CD4-positive, alpha-beta memory T cell (primary cell): ENCODE measurements at places on chromosomes 11 and 22.

- peaks cover 90% of the 10 kb centered on the region for H3K4me1 ChIP-seq
- no peak overlapping the region for H3K4me3 ChIP-seq
- H3K27me3 ChIP-seq: no peaks in the 10 kb centered on the region
- H3K27ac ChIP-seq: no peak overlapping the region
- H3K36me3 ChIP-seq: no peaks in the 10 kb centered on the region
- DNase-seq: no peak
Observed at GRCh38 chr11:102422817-102423712, 29.5 kb downstream of the TMEM123 start.

- no peak overlapping the region for H3K27ac ChIP-seq
- peaks cover 27% of the 10 kb centered on the region for H3K4me1 ChIP-seq
- H3K27me3 ChIP-seq: no peaks in the 10 kb centered on the region
- no peak for DNase-seq
- H3K36me3 ChIP-seq: peaks cover 16% of the 10 kb centered on the region
Observed at GRCh38 chr11:68042219-68043028, 3.6 kb downstream of the TCIRG1 start.

- peak overlapping the region; percentile 62 for H3K27ac ChIP-seq
- H3K4me3 ChIP-seq: peak overlapping the region; percentile 42
- no peak for DNase-seq
- H3K36me3 ChIP-seq: no peaks in the 10 kb centered on the region
- peaks cover 19% of the 10 kb centered on the region for H3K4me1 ChIP-seq
Observed at GRCh38 chr11:9600644-9601036, 27.2 kb downstream of the WEE1 start.

DNA sequence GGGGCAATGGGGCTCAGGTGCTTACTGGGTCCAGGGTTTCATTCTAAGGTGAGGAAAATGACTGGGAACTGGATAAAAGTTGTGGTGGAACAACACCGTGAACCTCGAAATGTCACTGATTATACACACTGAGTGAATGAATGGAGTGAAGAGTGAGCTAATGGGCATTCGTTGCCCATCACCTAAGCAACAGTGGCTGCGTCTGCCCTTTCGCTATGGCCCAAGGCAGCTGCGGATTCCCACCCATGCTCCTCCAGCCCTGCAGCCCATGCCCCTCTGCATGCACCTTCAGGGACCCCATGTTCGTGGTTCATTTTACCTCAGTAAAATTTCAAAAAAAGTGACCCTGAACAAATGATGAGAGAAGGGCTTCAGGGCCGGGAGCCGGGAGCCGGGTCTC lies 196.3 kb downstream of the CTTN start:
- H3K4me3 ChIP-seq: no peak overlapping the region
- H3K27ac ChIP-seq: no peak overlapping the region
- H3K27me3 ChIP-seq: no peaks in the 10 kb centered on the region
- H3K4me1 ChIP-seq: peaks cover 10% of the 10 kb centered on the region

GRCh38 chr22:49502126-49502826 lies 325.4 kb downstream of the BRD1 start:
- H3K36me3 ChIP-seq: no peaks in the 10 kb centered on the region
- no peak overlapping the region for H3K4me3 ChIP-seq
- peaks cover 28% of the 10 kb centered on the region for H3K4me1 ChIP-seq
- H3K27ac ChIP-seq: no peak overlapping the region
- no peak for DNase-seq
- H3K27me3 ChIP-seq: no peaks in the 10 kb centered on the region

GRCh38 chr22:20040327-20041200 lies 19.7 kb downstream of the TANGO2 start:
- H3K27ac ChIP-seq: no peak overlapping the region
- H3K36me3 ChIP-seq: peaks cover 46% of the 10 kb centered on the region
- H3K4me3 ChIP-seq: no peak overlapping the region
- no peaks in the 10 kb centered on the region for H3K27me3 ChIP-seq

- no peak overlapping the region for H3K4me3 ChIP-seq
- no peaks in the 10 kb centered on the region for H3K27me3 ChIP-seq
- no peak overlapping the region for H3K27ac ChIP-seq
Observed at GRCh38 chr11:121634889-121635288, 182.1 kb upstream of the SORL1-AS1 start.

DNA sequence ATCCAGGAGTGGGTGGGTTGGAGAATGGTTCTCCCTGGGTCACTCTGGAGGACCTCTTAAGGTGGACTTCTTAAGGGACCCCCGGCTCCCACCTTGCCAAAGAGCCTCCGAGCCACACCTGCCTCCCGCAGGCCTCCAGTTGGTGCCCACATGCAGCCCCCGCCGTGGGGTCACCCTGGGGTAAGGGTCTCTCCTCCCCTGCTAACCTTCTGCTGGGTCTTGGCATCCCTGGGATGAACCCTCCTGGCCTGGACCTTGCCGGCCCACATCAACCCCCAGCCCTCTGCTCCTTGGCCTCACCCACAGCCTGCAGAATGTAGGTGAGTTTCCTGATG lies 12.5 kb upstream of the MUC6 start:
- H3K4me1 ChIP-seq: peaks cover 4% of the 10 kb centered on the region
- no peak overlapping the region for H3K27ac ChIP-seq
- DNase-seq: no peak
- H3K36me3 ChIP-seq: no peaks in the 10 kb centered on the region
- no peak overlapping the region for H3K4me3 ChIP-seq

- no peak overlapping the region for H3K4me3 ChIP-seq
- no peaks in the 10 kb centered on the region for H3K4me1 ChIP-seq
- DNase-seq: no peak
- no peaks in the 10 kb centered on the region for H3K27me3 ChIP-seq
- H3K36me3 ChIP-seq: no peaks in the 10 kb centered on the region
Observed at GRCh38 chr11:46265764-46266163, 11.7 kb upstream of the CREB3L1 start.

- H3K27me3 ChIP-seq: no peaks in the 10 kb centered on the region
- DNase-seq: no peak
- H3K4me3 ChIP-seq: no peak overlapping the region
- peaks cover 79% of the 10 kb centered on the region for H3K4me1 ChIP-seq
Observed at GRCh38 chr11:95702526-95702925, 87.1 kb downstream of the FAM76B start.

DNA sequence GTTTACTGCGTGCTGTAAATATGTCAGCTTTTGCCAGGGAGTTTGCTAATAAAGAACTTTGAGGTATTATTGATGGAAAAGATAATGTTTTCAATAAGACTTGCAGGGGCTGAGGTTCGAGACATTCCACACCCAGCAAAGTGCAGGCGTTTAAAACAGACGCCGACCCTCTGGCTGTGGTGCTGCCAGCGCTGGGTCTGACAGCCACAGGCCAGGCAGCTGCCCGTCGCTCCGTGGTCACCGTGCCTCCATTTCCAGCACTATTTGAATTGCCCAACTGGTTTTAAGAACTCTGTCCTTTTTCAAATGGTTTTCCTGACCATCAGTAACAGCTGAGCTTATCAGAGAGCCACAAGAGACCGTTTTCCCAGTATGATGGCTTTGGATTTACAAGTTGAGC lies 28.1 kb upstream of the ALX4 start:
- DNase-seq: no peak
- H3K36me3 ChIP-seq: no peaks in the 10 kb centered on the region
- peaks cover 7% of the 10 kb centered on the region for H3K27me3 ChIP-seq
- H3K4me3 ChIP-seq: no peak overlapping the region
- H3K4me1 ChIP-seq: no peaks in the 10 kb centered on the region
- no peak overlapping the region for H3K27ac ChIP-seq

- no peaks in the 10 kb centered on the region for H3K4me1 ChIP-seq
- no peaks in the 10 kb centered on the region for H3K36me3 ChIP-seq
- H3K27me3 ChIP-seq: no peaks in the 10 kb centered on the region
- no peak overlapping the region for H3K27ac ChIP-seq
- no peak for DNase-seq
Observed at GRCh38 chr22:48442663-48443062, 1385.0 kb downstream of the BRD1 start.

GRCh38 chr11:95256321-95256779 lies 25.3 kb upstream of the SESN3 start:
- no peak overlapping the region for H3K27ac ChIP-seq
- peaks cover 38% of the 10 kb centered on the region for H3K4me1 ChIP-seq
- DNase-seq: peak; percentile 27
- H3K36me3 ChIP-seq: no peaks in the 10 kb centered on the region
- no peaks in the 10 kb centered on the region for H3K27me3 ChIP-seq

DNA sequence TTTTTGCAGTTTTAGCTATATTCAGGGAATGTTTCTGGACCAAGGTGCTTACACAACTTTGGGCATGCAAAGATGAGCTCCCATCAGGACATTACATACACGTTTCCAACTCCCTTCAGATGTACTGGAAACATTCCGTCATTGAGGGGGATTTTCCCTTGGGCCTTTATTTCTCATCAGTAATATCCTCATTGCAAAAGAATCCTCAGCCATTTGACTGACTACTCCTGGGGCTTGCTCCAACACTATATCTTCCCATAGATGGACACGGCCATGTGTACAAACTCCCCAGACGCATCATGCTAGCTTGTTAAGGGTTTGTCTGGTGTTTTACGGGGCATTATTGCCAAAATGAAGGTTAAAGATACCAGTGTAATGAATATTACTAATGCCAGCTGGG lies 59.3 kb upstream of the NUP160 start:
- no peaks in the 10 kb centered on the region for H3K36me3 ChIP-seq
- H3K27ac ChIP-seq: no peak overlapping the region
- H3K4me3 ChIP-seq: no peak overlapping the region

DNA sequence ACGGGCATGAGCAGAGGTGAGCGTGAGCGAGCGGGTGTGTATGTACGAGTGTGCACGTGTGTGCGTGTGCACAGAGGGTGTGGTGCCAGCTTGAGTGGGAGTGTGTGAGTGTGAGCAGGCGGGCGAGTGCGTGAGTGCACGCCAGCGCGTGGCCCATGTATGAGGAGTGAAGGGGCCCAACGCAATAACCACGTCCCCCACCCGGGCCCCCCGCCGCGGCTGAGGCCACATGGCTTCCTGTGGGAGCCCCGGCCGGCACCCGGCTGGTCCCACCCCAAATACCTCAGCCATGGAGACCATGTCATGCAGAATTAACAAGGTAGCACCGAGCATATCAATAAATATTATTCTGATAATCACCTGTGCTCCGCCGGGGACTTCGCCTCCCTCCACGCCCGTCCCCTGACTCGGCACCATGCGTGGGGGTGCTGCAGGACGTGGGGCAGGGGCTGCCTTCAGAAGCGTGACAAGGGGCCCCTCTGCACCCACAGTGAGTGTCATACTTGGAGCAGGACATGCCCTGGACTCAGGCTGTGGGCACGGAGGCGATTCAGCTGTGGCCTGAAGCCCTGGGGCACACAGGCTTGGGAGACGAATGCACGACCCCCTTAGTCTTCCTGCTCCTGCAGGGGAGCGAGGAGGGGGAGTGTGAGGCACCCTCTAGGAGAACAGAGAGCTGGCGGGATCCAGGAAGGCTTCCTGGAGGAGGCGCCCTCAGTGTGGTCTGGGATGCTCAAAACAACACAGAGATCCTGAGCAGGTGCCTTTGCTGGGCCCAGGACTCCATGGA lies 5.6 kb upstream of the TRABD start:
- no peak for DNase-seq
- no peaks in the 10 kb centered on the region for H3K27me3 ChIP-seq
- peaks cover 2% of the 10 kb centered on the region for H3K4me1 ChIP-seq
- H3K27ac ChIP-seq: no peak overlapping the region
- H3K36me3 ChIP-seq: no peaks in the 10 kb centered on the region
- no peak overlapping the region for H3K4me3 ChIP-seq

DNA sequence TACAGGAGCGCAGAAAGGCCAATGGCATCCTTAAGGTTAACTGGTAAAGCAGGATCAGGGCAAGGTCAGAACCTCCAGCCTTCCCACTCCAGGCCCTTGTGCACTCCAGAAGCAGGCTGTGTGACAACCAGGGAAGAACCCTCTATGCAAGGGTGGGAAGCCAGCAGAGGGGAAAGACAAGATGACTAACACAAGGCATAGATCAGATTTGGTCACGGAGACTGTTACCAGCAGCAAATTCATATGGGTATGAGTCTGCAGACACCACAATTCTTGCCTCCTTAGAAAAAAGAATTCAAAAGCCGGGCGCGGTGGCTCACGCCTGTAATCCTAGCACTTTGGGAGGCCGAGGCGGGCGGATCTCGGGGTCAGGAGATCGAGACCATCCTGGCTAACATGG lies 39.8 kb upstream of the MTNR1B start:
- H3K27me3 ChIP-seq: no peaks in the 10 kb centered on the region
- no peaks in the 10 kb centered on the region for H3K4me1 ChIP-seq
- no peaks in the 10 kb centered on the region for H3K36me3 ChIP-seq

DNA sequence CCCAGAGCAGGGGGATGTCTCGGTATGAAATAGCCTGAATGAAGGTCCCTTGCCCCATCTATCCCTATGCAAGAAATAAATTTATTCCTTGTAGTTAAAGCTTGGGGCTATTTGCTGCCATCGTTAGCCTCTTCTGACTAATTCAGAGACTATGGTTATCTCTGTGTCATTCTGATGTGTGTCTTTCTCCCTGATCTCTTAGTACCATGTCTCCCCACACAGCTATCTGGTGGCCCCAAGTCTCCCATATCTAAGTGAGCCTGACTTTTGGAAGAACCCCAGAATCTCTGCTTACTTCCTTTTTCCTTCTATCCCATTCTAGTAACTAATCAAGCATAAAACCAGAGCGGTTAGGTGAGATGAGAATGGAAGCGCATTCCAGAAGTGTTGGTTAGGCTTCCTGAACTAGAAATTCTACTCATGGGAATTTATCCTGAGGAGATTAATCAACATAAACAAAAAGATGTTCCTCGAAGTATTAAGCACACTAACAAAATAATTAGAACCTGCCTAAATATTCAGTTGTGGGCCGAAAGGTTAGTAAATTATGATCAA lies 71.4 kb upstream of the BMAL1 start:
- H3K27ac ChIP-seq: no peak overlapping the region
- H3K36me3 ChIP-seq: no peaks in the 10 kb centered on the region
- H3K4me1 ChIP-seq: peaks cover 26% of the 10 kb centered on the region
- H3K4me3 ChIP-seq: no peak overlapping the region
- no peak for DNase-seq
- H3K27me3 ChIP-seq: no peaks in the 10 kb centered on the region

DNA sequence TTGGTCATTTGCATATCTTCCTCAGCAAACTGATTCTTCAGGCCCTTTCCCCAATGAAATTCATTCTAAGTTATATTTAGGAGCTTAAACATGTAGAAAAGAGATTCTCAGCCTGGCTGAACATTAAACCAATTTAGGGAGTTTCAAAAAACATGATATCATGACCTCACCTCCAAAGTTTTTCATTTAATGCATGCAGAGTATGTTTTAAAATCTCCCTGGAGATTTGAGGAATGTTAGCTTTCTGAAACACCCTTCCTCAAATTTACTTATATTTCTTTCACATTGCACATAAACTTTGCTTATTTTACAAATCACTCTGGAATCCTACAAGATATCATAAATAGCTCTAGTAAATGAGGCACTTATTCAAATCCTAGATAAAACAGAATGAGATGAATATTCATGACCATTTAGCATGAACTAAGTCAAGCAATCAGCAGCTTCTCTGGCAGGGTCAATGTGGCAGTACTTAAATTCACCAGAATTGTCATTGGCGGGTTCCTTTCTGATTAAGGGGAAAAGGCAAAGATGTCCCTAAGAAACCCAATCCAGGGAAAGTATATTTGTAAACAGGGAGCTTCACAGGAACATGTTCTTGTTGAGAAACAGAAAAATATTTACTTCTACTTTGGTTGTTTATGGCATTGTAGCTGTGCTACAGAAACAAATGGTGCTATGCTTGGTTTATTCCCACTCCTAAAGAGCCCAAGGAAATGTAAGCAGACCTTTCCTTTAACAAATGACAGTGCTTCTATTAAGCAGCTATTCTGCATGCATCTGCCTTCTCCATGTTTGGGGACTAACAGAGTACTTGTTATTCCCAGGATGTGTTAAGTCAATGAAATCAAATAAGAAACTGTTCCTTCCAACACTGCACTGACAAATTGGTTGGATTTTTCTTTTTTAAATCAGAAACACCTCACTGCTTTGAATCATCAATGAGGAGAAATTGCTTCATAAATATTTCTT lies 162.3 kb downstream of the C11orf87 start:
- no peak overlapping the region for H3K4me3 ChIP-seq
- no peak for DNase-seq
- H3K27me3 ChIP-seq: no peaks in the 10 kb centered on the region
- H3K36me3 ChIP-seq: no peaks in the 10 kb centered on the region
- H3K27ac ChIP-seq: no peak overlapping the region
- no peaks in the 10 kb centered on the region for H3K4me1 ChIP-seq
